ENCODE measurements at places on chromosomes 5 and 9.
A peak's percentile ranks its signal among the peaks of the same experiment; 100 is the strongest.

DNA sequence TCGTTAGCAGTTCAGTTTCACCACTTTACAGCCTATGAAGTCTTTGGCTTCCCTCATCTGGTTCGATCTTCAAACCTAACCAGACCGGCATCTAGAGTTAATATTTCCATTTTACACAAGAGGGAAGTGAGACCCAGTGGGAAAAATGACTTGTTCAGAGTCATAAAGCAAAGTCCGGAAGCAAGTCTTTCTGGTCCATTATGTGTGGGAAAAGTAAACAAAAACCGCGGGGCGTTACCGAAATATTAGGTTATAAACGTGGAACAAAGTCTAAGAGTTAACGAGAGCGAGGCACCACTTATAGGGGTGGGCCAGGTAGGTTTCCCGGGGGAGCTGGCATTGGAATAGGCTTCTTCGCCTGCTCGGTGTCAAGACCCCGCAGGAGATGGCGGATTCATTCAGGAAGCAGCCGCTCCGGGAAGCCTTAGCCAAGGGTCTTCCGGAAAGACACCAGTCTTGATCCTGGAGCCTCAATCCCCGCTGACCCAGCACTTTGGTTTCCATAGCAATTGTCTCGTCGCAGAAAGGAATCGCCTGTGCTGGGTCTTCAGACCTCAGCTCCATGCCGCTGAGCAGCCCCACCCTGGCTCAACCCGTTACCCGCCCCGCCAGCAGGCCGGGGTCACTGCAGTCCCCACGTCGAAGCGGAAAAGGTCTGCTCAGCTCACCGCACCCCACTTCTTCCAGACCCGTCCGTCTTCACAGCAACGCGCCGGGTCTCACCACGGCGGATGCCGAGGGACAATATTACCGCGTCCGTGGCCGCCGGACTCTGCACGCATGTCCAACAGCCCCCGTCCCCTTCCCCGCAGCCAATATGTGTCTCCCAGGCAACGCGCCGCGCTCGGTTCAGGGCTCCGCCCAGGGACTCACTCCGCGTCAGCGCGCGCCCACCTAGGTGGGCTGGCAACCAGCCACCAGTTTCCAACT is at the start of gene C5orf52:
C5orf52 (plus strand) TSS at position 872 of the 930 bp plus-strand sequence. CDS start 82 bp downstream, outside the sequence.
- DNase-seq: peak; percentile 45

DNA sequence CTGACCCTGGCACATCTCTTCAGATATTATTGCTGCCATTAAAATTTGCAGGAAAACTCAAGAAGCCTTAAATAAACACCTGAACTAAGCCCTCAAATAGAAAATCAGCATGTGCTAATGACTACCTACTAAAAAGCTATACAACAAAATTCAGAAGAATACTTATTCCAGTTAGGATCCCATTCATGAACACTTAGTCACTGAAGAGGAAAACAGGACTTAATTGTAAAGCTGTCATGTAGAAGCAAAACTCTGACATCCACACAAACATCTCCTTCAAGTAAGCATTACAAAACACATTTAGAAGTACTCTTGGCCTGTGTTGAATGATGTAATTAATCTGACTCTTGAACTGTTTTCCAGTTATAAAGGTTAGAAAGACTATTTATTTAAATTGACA is 19.9 kb downstream of the ELL2 start:
- no peak for DNase-seq

DNA sequence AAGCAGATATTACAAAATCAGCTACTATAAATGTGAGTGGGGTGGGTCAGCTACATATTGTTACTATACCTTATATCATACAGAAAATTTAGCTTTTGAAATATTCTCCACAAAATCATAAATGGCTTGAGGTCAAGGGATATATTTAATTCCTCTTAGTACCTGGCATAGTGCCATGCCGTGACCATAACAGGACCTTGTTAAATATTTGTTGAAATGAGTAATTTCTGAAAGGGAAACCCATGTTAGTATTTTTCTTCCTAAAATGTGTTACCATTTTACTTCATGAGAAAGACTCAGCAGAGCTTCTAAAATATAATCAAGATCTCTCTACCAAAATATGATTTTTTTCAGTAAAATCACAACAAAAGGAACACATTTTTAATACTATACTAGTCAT is 14.8 kb downstream of the ATP10B start:
- no peak for DNase-seq

GRCh38 chr5:7415123-7415522 is 19.2 kb downstream of the ADCY2 start:
- DNase-seq: no peak

GRCh38 chr5:176769911-176770310 is 40.4 kb upstream of the UNC5A start:
- no peak for DNase-seq

GRCh38 chr9:137044502-137045177 is 1.3 kb downstream of the NPDC1 start:
- DNase-seq: no peak

DNA sequence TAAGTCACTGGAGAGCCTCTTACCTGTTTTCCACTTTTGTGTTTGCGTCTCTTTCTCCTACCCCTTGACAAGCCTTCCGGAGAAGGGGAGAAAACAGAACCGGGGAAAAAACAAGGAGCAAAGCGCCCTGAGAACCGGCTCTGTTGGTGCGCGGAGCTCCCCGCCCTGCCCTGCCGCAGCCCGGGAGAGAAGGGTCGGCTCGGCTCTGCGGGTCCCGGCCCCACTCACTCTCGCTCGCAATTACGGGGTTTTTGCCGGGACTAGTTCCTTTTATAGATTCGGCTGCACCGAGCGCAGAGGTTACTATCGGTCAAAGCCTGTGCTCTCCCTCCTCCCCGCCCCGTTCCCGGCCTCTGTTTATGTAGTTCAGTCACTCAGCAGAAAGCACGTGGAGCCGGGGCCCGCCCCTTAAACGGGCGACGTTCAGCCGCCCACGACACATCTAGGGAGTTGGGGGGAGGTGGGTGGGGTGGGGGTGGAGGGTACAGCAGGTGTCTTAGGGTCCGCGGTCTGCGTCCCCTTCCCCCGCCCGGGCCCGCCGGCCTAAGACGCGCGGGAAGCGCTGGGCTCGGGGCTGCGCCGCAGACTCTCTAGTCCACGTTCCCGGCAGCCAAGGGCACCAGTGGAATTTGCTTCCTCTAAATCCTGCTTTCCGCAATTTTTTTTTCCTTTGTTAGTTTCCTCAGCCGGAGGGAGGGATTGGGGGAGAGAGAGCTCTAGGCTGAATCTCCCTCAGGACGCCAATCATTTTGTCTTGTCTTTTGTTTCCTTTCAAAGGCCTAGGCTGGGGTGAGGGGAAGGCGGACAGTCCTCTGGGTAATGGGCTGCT is at the start of gene ABCA1:
ABCA1 (minus strand) TSS at position 244 of the 829 bp plus-strand sequence. CDS start 24,476 bp downstream, outside the sequence.
- peak; percentile 54 for DNase-seq

DNA sequence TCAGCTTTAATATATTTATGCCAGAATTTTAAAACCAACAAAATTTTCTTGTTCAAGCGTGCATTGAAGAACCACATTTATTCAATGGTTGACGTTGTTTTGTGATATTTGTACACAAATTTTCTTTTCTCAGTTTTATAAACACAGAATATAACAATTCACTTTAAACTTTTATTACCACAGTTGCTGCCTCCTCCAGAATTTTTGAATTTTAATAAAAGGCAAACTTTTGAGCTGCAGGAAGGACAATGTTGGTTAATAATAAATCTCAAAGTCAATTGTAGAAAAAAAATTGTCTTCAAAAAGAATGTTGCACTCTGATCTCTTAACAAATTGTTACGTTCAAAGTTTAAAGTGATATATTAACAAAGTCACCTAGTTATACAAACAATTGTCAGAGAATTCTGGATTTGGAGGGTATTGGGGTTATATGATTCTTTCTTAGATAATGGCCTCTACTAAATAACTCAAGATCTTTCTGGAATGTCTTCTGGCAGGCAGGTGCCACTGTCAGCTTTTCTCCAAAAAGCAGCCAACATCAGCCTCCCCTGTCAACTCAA is 60.5 kb downstream of the BAAT start:
- no peak for DNase-seq

DNA sequence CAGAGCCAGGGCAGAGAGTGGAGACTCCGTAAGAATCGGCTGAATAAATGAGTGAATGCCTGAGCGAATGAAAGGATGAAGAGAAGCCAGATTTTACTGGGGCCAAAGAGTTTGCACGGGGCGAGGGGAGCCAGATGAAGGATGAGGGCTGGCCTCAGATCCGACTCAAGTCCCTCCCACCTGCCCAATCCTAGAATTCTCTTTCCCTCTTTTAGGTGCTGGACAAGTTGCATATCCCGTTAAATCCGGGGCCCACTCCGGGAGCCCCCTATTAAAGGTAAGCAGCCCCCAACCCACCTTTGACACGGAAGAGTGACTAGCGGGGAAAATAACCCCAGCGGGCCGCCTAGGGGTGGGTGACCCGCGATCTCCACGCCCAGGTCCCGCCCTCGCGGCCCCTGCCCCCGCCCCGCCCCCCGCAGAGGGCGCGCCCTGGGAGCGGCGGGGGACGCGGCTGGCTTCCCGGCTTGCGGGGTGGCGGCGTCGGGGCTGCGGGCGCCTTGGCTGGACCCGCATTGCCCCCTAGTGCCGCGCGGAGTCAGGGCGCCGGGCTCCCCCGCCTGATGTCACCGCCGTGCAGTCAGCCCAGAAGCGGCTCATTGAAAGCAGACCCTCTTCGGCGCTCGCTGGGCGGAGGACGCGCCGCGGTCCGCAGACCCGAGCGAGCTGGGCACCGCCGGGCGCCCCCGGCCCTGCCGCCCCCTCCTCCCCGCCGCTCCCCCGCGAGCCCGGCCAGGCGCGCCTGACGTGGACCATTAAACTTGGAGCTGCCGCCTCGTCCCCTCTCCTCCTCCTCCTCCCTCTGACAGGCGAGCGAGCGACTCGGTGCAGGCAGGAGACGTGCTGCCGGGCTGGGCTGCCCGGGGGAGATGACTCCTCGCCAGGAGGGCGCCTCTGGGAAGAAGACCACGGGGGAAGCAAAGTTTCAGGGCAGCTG is at the start of gene ADRA1B:
ADRA1B (plus strand) TSS at position 579 of the 937 bp plus-strand sequence. CDS start 424 bp downstream, outside the sequence.
- DNase-seq: peak; percentile 56

DNA sequence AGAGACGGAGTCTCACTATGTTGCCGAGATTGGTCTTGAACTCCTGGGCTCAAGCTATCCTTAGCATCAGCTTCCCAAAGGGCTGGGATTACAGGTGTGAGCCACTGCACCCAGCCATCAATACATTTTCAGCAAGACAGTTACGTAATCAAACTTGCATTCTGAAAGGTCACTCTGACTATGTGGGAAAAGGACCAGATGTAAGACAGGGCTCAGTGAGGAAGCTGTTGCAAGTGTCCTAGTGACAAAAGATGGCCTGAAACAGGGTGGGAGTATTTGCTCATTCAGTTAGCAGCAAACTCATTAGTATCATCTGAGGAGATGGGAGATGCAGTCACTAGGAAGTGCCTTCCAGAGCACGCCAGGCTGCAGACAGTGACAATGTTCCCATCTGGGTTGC is 16.9 kb downstream of the MED27 start:
- no peak for DNase-seq

DNA sequence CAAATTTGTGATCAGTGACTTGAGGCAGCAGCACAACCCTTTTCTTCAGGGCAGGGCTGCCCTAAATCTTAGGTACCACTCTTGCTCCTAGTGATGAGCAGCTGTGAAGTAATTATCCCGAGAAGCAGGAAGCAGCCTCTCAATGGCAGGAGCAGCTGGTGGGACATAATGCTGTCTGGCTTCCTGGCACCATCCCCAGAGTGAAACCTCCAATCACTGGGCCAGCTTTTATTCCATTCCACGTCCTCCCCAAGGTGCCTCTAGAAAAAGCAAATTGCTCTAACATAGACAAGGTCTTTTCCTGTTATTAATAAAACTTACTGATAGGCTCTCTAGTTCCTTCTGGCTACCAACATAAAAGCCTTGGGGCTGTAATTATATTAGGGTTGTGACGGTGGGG is 154.0 kb downstream of the FRMD3 start:
- DNase-seq: no peak

GRCh38 chr5:83475935-83476814 is 4.6 kb downstream of the VCAN start:
- no peak for DNase-seq

- no peak for DNase-seq
Observed at GRCh38 chr9:105886136-105886535, 191.8 kb downstream of the TMEM38B start.

GRCh38 chr5:6498968-6499367 is 50.3 kb downstream of the UBE2QL1 start:
- no peak for DNase-seq

DNA sequence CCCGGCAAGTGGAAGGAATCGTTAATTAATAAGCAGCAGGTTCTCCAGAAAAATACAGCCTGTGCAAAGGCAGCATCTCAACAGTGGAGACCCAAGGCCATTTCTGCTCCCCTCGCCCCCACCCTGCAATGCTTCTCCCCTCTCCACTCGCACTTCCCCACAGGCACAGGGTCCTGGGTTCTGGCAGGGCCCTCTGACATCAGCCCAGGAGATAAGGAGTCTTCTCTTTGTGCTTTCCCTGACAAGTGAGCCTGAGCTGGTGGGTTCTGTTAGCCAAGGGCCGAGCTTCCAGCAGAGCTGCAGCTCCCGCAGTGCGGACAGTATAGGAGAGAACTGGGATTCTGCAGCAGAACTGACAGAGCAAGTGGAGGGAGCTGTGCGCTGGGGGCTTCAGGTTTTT is 257.5 kb downstream of the NSG2 start:
- DNase-seq: no peak

DNA sequence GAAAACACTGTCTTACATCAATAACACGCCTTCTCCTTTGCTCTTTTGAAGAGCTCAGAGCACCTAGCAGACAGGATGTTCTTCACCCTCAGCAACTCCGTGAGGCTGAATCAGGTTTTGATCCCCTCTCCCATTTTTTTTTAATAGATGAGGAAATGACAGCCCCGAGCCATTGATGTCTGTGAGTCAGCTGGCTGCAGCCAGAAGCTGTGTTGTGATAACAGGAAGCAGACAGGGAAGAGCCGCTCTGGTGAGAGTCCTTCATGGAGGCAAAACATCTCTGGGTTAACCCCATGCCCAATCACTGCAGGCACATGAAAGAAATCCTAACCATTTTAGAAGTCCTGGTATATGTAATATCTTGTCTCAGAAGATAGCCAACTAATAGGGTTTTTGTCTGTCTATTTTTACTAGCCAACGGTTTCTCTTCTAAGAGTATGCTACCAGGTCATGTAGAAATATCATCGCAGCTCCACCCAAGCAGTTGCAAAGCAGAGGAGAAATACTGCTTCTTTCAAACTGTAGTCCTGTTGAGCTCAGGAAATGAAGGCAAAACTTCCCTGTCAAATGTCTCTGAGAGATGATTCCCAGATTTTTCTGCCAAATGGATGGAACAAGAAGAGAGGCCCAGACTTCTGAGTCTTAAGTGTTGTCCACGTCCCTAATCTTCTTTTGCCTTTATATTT is 568.9 kb downstream of the CCDC171 start:
- no peak for DNase-seq

GRCh38 chr5:42517164-42517563 is 93.9 kb downstream of the GHR start:
- DNase-seq: no peak

GRCh38 chr9:98378794-98379193 is 123.3 kb upstream of the TBC1D2 start:
- DNase-seq: no peak

GRCh38 chr9:93376411-93376810 is 75.1 kb upstream of the FAM120A start:
- DNase-seq: no peak

- DNase-seq: no peak
Observed at GRCh38 chr9:99187311-99187710, 34.4 kb downstream of the ALG2 start.

GRCh38 chr9:21710548-21711191 is 91.8 kb upstream of the MTAP start:
- DNase-seq: no peak
